ENCODE measurements at places on chromosomes 13 and 19. TPM values are rescaled to one million over a fixed set of nuclear protein-coding genes. Genes with fewer than 3 reads are reported as not detected.

The FXYD1 gene
- total RNA-seq, result 1.4 TPM

The PSG6 gene
- total RNA-seq, result not detected

The ZNF583 gene
- total RNA-seq, result 4.7 TPM

The SCN1B gene
- 2.3 TPM for total RNA-seq

The PLIN5 gene
- not detected for total RNA-seq

The IFNL3 gene
- not detected for total RNA-seq

The ZNF121 gene
- total RNA-seq, result 69.7 TPM

The CAMSAP3 gene
- total RNA-seq, result 0.38 TPM

The KCNN4 gene
- total RNA-seq, result 90.6 TPM

The NOP53 gene
- 277 TPM for total RNA-seq

The IGFL1 gene
- total RNA-seq, result not detected

The KLK2 gene
- not detected for total RNA-seq

The CEACAM3 gene
- not detected for total RNA-seq

The TMEM145 gene
- total RNA-seq, result not detected

The ZNF547 gene
- total RNA-seq, result 0.71 TPM

The SOX1 gene
- 0.16 TPM for total RNA-seq

The RBM26 gene
- 65.1 TPM for total RNA-seq

The NLRP9 gene
- not detected for total RNA-seq

The HIF3A gene
- total RNA-seq, result 0.54 TPM

The ZNF541 gene
- total RNA-seq, result 0.13 TPM

The LRRC8E gene
- not detected for total RNA-seq

The ERICH4 gene
- not detected for total RNA-seq

The FUT1 gene
- total RNA-seq, result 0.22 TPM

The SHANK1 gene
- total RNA-seq, result not detected

The ZNF562 gene
- 29.4 TPM for total RNA-seq

The UPK1A gene
- 0.22 TPM for total RNA-seq

The SPTBN4 gene
- 1.8 TPM for total RNA-seq

The NLRP13 gene
- not detected for total RNA-seq

The RFXAP gene
- 10.4 TPM for total RNA-seq
